ENCODE measurements at places on chromosomes 3 and 15.

DNA sequence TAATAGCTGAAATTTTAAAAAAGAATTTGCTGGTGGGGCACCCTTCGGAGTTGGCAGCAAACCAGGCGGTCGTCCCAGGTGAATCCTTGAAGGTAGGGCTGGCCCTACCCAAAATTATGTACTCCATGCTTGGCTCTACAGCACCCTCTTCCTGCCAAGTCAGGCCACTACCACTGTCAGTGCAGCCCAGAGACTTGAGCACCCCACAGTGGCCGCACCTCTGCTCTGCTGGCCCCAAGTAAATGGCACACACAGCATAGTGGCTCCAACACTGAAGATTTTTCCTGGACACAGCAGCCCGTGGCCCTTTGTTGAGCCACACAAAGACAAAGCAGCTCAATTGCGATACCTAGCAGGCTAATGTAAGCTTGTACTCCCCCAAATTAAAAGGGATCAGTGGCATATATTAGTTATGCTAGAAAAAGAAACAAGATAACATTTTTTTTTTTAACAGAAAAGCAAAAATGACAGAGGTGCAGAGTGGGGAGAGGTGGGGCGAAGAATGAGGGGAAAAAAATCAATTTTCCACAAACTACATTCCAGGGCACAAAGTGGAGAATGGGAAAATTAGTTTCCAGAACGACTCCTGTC, 250.5 kb downstream of the UACA start:
- H3K27me3 ChIP-seq: no peaks in the 10 kb centered on the region
- no peak overlapping the region for H3K27ac ChIP-seq
- no peaks in the 10 kb centered on the region for H3K36me3 ChIP-seq
- H3K4me1 ChIP-seq: peaks cover 6% of the 10 kb centered on the region
- DNase-seq: peak; percentile 80
- H3K4me3 ChIP-seq: no peak overlapping the region

DNA sequence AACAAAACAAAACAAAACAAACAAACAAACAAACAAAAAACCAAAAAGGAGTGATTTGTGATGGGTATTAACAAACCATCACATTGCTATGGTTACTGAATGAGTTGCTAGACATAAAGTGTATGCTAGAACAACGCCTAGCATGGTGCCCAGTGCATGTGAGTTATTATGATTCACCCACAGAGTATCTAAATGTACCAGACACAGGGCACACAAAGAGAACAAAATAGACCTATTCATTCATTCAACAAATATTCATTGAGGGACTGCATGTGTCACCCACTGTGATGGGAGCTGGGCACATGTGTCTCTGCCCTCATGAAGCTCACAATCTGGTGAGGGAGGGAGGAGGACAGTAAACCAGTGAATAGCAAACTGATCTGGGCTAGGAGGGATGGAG, 11.6 kb upstream of the ACAN start:
- DNase-seq: no peak
- H3K27ac ChIP-seq: no peak overlapping the region
- H3K4me3 ChIP-seq: no peak overlapping the region
- no peaks in the 10 kb centered on the region for H3K27me3 ChIP-seq
- peaks cover 10% of the 10 kb centered on the region for H3K4me1 ChIP-seq
- no peaks in the 10 kb centered on the region for H3K36me3 ChIP-seq

DNA sequence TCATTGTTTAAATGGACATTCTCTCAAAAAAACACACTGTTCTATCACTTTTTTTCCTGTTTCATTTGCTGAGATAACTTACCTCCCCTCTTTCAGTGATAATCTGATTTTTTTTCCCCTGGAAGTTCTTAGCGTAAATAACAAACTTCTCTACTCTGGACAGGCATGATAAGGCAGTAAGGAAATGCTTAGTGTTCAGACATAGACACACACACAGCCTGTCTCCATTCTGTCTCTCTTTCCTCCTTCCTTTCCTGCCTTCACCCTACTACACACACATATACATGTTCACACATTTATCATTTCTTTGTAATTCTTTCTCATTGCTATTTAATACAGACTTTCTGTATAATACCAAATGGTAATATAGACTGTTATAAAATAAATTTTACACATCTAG, 470.8 kb upstream of the ROBO1 start:
- no peak overlapping the region for H3K27ac ChIP-seq
- H3K36me3 ChIP-seq: no peaks in the 10 kb centered on the region
- no peak overlapping the region for H3K4me3 ChIP-seq
- DNase-seq: no peak
- H3K4me1 ChIP-seq: no peaks in the 10 kb centered on the region

DNA sequence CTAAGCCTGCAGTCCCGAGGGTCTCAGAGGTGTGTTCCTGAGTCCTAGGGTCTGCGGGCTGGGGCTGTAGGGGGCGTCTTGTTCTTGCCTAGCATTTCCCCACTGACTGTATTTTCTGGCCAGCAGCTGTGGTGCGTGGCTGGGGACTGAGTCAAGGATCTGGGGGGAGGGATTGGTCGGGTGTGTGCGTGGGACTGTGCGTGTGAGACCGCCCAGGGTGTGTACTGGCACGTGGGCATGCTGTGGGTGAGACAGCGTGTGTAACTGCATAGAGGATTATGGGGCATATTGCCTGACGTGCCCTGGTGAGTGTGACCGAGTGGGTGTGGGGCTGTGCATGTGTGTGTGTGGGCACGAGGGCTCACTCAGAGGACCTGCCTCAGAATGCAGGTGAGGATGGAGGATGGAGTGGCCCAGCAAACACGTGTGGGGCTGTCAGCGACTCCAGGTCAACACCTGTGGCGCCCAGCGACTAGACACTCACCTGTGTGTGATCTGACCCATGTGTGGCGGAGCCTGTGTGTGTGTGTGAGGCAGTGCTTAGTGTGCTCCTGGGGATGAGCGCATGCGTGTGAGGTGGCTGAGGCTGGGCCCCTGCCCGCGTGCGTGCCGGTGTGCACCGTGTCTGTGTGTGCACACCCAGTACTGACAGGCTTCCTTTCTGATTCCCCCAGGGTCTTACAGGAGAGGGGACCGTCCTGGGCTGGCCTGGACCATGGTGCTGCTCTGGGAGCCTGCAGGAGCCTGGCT, 20.9 kb downstream of the FBLN2 start:
- no peak overlapping the region for H3K27ac ChIP-seq
- no peak for DNase-seq
- peaks cover 15% of the 10 kb centered on the region for H3K4me1 ChIP-seq
- no peaks in the 10 kb centered on the region for H3K27me3 ChIP-seq

GRCh38 chr3:94429517-94429916, 366.7 kb downstream of the NSUN3 start:
- H3K27ac ChIP-seq: no peak overlapping the region
- DNase-seq: no peak
- H3K4me1 ChIP-seq: no peaks in the 10 kb centered on the region
- no peaks in the 10 kb centered on the region for H3K36me3 ChIP-seq
- H3K27me3 ChIP-seq: no peaks in the 10 kb centered on the region

DNA sequence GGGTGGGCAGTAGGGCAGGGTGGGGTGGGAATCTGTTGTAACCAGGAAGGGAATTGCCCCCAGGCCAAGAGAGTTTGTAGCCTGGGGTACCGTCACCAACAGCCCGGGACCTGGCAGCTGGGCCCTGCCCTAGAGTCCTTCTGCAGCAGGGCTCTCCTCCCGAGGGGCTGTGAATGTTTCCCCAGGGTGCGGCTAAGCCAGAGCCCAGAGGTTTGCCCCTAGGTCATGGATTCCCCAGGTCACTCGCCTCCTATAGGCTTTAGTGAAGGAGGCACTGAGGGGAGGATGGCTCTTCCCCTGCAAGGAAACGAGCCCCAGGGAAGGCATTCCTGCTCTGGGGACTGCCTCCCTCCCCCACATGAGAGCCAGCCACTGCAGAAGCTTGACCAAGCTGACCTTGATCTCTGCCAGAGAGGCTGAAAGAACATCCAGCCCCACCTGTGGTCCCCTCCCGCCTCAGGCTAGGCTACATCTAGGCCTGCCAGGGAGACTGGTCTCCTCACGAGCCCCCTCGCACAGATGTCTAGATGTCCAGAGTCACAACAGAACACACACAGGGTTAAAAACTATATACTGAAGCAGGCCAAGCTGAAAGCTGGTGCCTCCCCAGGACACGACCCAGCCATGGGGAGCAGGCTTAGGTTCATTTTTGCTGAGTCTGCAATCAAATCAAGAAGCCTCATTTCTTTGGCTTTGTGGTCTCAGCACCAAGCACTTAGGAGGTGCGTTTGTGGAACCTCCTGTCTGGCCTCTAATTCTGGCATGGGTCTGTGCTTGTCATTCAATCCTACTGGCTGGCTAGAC, 69.1 kb upstream of the TAMM41 start:
- peaks cover 2% of the 10 kb centered on the region for H3K4me1 ChIP-seq
- H3K27ac ChIP-seq: no peak overlapping the region
- H3K4me3 ChIP-seq: no peak overlapping the region
- no peak for DNase-seq
- H3K27me3 ChIP-seq: no peaks in the 10 kb centered on the region

DNA sequence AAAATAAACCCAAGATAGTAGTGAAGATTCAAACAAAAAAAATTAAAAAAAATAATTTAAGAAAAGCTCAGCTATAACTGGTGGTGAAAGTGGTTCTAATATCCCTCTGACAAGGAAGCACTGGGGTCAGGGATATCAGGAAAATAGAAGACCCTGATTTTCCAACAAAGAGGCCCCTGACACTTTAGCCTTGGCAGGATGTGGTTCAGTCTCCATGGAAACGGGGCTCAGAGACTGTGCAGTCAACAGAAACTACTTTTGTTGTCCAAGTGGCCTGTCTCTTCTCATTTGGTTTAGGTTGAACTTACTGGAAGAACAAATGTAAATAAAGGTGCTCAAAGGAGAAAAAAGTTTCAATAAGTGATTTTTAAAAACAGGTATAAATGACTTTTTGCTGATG, 27.2 kb downstream of the INTS14 start:
- H3K27ac ChIP-seq: no peak overlapping the region
- H3K36me3 ChIP-seq: 0 out of 2 replicates have a peak, but pooled peaks cover 2% of the 10 kb centered on the region
- no peaks in the 10 kb centered on the region for H3K27me3 ChIP-seq
- H3K4me3 ChIP-seq: no peak overlapping the region
- H3K4me1 ChIP-seq: no peaks in the 10 kb centered on the region
- DNase-seq: no peak

GRCh38 chr3:164233951-164234350, 844.3 kb downstream of the SI start:
- H3K27ac ChIP-seq: no peak overlapping the region
- H3K36me3 ChIP-seq: no peaks in the 10 kb centered on the region
- no peaks in the 10 kb centered on the region for H3K27me3 ChIP-seq
- no peak overlapping the region for H3K4me3 ChIP-seq
- H3K4me1 ChIP-seq: no peaks in the 10 kb centered on the region
- DNase-seq: no peak

DNA sequence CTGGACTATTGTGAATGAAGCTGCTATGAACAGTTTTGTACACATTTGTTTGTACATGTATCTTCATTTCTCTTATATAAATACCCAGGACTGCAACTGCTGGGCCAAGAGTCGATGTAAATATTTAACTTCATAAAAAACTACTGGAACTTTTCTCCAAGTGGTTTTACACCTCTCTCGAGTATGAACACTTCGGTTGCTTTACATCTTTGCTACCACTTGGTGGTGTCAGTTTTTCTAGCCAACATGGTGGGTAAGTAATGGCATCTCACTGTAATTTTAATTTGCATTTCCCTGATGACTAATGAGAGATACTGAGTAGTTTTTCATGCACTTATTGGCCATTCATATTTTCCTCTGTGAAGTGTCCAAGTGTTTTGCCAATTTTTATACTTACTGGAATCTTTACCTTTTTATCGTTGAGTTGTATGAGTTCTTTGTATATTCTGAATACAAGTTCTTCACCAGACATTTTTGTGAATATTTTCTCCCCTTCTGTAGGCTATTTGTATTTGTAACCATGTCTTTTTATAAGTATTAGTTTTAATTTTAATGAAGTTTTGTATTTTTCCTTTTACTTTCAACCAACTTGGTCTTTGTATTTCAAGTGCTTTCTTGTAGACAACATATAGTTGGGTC, 44.4 kb downstream of the PCOLCE2 start:
- H3K36me3 ChIP-seq: no peaks in the 10 kb centered on the region
- no peaks in the 10 kb centered on the region for H3K27me3 ChIP-seq
- H3K4me1 ChIP-seq: no peaks in the 10 kb centered on the region
- no peak for DNase-seq
- no peak overlapping the region for H3K4me3 ChIP-seq

DNA sequence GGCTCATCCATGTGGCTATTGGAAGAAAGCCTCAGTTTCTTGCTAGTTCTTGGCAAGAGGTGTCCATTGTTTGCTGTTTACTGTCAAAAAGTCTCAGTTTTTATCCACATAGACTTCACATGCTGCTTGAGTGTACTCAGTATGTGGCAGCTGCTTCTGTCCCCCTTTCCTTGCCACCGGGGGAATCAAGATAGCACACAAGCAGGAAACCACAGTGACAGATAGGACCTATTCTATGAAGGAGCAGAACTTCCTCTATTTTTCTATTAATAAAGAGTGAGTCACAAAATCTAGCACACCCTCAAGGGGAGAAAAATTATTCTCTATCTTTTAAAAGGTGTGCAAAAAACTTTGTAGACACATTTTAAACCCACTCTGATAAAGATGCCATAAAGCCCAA, 121.4 kb upstream of the GMNC start:
- no peak overlapping the region for H3K27ac ChIP-seq
- H3K36me3 ChIP-seq: no peaks in the 10 kb centered on the region
- H3K27me3 ChIP-seq: no peaks in the 10 kb centered on the region
- H3K4me1 ChIP-seq: no peaks in the 10 kb centered on the region
- no peak overlapping the region for H3K4me3 ChIP-seq

- H3K4me1 ChIP-seq: peaks cover 7% of the 10 kb centered on the region
- peak; percentile 51 for DNase-seq
- no peak overlapping the region for H3K27ac ChIP-seq
- H3K27me3 ChIP-seq: no peaks in the 10 kb centered on the region
- H3K36me3 ChIP-seq: peaks cover 23% of the 10 kb centered on the region
These were observed 28.9 kb downstream of the FBXW12 start for GRCh38 chr3:48400824-48401433.

DNA sequence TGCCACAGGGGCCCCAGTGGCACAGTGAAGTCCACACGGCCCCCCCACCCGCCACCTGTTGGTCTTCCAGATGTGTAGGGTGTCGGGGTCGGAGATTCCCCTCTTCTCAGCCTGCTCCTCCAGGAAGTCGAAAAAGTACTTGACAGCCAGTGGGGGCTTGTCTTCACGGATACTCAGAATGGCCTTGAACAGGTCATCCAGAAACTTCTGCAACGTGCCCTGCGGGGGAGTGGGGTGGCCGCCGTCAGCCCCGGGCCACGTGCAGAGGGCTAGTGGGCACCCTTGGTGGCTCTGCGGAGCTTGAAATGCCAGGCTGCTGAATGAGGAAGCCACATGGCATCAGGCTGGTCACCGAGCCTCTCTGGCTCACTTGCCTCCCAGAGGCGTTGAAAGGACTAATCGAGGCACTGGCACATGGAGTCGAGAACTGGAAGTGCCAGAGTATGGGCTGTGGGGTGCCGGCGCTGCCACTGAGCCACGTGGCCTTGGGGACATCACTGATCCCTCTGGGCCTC, 16.6 kb downstream of the H1-8 start:
- no peak overlapping the region for H3K27ac ChIP-seq
- no peak for DNase-seq
- no peaks in the 10 kb centered on the region for H3K27me3 ChIP-seq
- H3K4me3 ChIP-seq: no peak overlapping the region
- H3K36me3 ChIP-seq: no peaks in the 10 kb centered on the region

GRCh38 chr3:79011821-79012529, 755.8 kb downstream of the ROBO1 start:
- no peak for DNase-seq
- no peak overlapping the region for H3K4me3 ChIP-seq
- no peaks in the 10 kb centered on the region for H3K27me3 ChIP-seq
- H3K27ac ChIP-seq: no peak overlapping the region
- peaks cover 10% of the 10 kb centered on the region for H3K4me1 ChIP-seq

Measured in H1 (cell line).